Activated naive CD4-positive, alpha-beta T cell treated with anti-CD3 and anti-CD28 coated beads for 36 hours (primary cell): ENCODE measurements at places on chromosomes 2 and 18.

DNA sequence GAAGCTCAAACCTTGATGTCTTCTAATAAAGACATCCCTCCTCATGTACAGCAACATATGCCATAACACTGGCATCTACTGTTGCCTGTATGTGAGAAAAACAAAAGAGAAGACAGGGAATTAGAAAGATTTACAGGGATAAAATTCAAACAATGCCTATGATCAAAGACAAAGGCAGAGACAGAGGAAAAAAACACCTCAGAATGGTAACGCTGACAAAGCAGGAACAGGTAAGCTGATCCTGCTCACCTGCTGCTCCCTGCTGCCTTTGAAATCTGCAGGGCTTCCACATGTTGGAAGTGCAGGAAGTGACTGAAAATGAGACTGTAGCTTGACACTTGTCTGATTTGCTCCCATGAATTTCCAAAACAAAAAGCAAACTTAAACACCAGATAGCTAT is 90.2 kb upstream of the DNAJC10 start:
- no peak for DNase-seq

DNA sequence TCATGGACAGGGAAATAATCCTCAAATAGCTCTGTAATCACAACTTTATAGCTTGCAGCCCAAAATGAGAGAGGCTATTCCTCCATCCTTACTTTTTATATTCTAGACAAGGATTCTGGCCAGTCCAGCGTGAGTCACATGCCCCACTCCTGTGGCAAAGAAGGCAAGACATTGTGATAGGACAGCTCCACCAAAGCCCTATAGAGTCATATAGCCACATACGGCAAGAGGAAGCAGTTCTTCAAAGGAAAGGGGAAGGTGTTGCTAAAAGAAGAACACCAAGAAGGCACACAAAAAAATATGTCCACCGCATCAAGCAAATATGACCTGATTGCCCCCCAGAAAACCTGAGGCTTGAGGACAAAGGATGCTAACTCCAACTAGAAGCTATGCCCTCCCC is 3.4 kb upstream of the GFPT1 start:
- no peak for DNase-seq

- DNase-seq, result no peak
Measured at GRCh38 chr2:179884193-179884592, 22.8 kb upstream of the ZNF385B start.

GRCh38 chr2:128276878-128277675 is 41.6 kb downstream of the HS6ST1 start:
- no peak for DNase-seq

DNA sequence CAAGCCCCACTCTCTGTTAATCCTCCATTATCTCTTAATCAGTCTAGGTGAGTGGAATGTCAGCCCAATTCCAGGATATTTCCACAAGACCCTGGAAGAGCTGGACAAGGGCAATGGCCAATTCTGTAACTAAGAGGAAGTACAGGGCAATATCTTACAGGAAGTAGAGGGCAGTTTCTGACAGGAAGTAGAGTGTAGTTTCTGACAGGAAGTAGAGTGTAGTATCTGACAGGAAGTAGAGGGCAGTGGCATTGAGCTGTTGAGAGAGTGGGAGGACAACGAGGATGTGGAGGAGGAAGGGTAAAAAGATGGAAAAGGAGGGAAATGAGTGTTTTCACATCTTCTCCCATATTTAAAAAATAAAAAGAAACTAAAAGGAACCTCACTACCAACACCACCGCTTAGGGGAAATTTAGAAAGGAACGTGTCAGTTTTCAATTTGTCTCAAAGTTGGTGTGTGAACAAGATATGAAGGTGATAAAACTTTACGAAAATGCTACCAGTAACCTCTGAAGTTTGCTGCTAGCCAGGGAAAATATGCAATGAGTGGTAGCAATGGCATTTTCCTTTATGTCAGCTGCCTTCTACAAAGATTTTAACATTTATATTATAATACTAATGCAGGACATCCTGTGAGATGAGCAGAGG is 430.9 kb upstream of the HNRNPA3 start:
- DNase-seq, result no peak

DNA sequence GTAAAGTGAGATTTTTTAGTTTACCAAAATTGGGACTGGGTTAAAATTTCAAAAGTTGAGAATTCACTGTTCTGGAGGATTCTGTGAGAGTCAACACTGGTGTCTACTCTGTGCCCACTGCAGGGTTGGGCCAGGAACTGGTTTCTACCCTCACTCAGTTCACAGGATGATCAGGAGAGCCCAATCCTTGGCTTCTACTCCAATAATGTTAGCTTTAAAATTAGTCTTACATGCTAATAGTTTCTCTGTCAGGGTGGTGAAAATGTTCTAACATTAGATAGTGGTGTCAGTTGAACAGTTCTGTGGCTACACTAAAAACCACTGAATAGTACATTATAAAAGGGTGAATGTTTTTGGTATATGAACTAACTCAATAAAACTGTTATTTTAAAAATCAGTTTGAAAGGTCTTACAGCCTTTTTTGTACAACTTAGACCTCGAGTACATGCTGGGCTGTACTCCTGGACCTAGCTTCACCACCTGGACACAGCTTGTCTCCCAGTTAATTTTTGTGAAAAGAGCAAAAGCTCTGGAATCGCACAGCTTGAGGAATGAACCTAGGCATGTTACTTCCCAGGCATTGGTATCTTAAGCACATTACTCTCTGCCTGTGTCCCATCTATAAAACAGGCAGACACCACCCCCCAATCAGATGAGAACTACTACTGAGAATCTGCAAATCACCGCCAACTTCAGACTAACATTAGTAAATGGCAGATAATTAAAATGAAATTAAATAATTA is 44.4 kb downstream of the ACVR1 start:
- DNase-seq, result no peak

- no peak for DNase-seq
Measured at GRCh38 chr18:74654638-74655037, 57.0 kb downstream of the ZNF407 start.

GRCh38 chr2:21427606-21428005 is 303.8 kb downstream of the TDRD15 start:
- DNase-seq, result no peak

DNA sequence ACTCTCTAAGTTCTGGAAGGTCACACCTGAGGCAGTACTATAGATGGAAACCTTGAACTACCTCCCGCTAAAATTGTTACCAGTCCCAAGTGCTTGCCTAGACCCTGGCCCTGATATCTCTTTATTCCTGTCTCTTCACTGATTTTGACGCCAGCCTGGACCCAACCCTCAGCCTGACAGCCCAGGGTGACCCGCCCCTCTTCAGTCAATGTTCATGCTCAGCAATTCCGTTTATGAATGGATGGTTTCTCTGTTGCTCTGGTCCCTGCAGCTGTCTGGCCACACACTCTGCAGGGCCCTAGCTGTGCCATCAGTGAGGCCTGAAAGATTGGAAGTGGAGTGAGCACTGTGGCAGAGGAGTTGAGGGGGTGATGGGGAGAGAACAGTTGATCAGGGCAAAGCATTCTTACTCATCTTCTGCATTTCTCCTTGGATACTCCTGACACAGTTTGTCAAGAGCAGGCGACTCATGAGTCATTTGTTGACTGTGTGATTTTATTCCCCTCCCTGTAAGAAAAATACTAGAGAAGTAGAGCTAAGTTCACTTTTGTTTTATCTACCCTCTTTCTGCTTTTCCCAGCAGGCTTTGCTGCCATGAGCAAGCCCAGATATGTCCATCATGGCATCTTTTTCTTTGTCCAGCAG is 46.0 kb downstream of the NPAS2 start:
- DNase-seq, result no peak

DNA sequence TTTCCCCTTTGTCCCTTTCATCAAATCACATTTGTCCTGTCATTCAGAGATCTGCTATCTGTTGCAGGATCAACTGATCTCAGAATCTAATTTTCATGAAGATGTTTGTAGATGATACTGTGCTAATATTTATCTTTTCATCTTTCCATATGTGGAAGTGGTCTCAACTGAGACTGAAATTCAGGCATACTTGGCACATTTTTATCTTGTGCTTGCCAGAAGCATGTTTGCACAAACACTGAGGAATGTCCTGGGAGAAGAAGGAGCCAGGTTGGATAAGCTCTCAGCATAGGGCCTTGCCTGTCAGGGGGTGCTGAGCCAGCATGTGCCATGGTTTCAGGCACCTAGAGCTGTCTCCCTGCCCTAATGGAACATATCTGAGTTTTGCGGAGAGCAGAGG is 24.5 kb upstream of the MMADHC start:
- no peak for DNase-seq

DNA sequence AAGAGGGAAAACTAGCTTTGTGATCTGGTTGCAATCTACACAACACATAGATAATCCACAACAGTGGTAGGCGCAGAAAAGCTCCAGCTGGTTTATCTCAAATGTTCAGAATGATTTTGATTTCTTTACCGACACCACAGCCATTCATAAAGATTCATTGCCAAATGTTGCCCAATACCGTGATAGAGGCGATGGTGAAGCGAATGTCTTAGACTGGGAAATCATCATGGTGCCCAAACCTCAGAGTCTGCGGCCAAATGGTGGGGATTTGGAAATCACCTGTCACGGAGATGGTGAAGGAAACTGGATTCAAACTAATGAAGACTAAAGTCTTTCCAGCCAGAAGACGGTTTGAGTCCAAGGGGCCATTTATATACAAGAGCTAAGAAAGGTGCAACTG is 48.5 kb upstream of the CCDC150 start:
- DNase-seq, result no peak

GRCh38 chr2:239636808-239637207 is 236.0 kb upstream of the HDAC4 start:
- no peak for DNase-seq

DNA sequence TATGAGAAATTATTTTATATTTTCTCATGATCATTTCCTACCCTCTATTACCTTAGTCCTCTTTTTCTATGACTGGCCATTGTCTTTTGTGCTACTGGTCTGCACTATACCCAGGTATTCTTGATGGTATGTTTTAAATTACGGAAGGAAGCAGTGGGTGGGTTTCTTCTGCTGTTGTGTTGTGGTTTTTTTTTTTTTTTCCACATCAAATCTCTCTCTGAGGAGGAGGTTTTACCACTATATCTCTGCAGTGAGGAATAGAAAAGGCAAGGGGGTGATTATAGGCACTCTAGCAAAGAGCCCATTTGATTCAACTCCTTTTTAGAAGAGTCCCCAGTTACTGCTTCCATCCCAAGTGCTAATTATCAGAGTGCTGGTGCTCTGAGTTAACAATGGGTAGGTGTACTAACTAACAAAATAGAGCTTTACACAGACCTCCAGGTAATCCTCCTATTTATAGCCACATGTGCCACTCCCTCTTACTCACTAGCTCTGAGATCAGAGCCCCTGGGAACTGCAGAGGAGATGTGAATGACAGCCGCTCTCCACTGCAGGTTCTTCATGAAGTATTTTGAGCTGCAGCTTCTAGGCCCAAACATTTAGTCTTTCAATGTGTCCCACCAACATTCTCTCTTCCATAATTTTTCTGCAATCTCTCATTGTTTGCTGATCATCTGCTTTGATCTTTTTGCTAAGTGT is 301.6 kb upstream of the GULP1 start:
- no peak for DNase-seq

- no peak for DNase-seq
Measured at GRCh38 chr2:164887434-164888144, 46.0 kb upstream of the COBLL1 start.

GRCh38 chr2:1339388-1340140 is 73.7 kb upstream of the TPO start:
- no peak for DNase-seq

DNA sequence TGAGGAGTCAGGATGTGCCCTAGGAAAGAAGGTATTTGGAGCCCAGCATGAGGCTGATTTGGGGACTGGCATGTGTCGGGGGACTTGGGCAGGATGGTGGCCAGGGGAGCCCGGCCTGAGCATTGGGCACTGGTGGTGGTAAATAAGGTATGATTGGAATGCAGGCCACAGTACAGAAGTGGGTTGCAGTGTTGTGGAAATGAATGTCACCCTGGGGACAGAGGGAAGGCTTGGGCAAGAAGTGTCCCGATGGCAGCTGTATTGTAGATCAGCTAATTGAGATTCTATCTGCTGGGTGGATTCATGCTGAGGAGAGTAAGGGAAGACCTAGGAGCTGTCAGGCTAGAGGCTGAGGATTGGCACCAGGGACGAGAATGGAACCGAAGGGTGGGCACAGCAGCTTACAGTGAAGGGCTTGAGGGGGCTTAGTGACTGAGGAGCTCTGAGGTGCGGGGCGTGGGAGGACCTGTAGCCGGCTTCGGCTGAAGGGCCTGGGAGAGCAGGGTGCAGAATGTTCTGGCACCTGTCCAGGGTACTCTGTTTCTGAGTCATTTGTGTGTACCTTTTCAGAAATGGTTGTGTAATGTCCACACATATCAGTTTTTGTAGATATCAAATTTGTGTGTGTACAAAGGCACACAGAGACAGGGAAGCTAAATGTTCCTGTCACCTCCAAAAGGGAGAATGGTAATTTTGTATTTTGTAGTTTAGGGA is 170.2 kb downstream of the PRKCE start:
- no peak for DNase-seq

- peak; percentile 5 for DNase-seq
Measured at GRCh38 chr18:54558609-54559585, 32.1 kb upstream of the DYNAP start.

- DNase-seq, result no peak
Measured at GRCh38 chr2:230711224-230711623, 1.4 kb upstream of the CAB39 start.

DNA sequence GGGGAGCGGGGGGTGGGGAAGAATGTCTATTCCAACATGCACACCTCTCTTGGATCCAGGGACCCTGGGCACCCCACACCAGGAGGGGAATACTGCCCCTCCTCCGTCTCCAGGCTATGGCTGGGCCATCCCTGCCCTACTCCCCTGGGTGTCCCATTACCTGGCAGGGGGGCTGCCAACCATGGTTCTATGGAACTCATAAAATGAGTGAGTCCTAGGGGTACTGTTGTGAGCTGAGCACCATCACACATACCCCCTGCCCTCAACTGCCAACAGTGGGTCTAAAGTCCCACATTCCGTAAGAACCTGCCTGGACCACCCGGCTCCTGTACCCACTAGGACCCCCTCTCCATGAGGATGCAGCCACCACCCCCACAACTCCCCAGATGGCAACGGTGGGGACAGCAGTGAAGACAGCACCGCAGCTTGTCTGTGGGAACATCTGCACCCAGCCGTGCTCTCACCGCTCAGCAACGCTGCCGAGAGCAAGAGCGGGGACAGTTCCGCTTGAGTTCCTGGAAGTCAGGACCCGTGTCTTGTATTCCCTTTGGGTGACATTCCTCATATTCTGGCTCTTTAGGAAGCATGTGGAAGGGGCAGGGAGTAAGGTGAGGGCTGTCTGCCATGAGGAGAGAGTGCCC is 41.5 kb downstream of the BIN1 start:
- no peak for DNase-seq
